ENCODE measurements at places on chromosomes 7 and 10.

DNA sequence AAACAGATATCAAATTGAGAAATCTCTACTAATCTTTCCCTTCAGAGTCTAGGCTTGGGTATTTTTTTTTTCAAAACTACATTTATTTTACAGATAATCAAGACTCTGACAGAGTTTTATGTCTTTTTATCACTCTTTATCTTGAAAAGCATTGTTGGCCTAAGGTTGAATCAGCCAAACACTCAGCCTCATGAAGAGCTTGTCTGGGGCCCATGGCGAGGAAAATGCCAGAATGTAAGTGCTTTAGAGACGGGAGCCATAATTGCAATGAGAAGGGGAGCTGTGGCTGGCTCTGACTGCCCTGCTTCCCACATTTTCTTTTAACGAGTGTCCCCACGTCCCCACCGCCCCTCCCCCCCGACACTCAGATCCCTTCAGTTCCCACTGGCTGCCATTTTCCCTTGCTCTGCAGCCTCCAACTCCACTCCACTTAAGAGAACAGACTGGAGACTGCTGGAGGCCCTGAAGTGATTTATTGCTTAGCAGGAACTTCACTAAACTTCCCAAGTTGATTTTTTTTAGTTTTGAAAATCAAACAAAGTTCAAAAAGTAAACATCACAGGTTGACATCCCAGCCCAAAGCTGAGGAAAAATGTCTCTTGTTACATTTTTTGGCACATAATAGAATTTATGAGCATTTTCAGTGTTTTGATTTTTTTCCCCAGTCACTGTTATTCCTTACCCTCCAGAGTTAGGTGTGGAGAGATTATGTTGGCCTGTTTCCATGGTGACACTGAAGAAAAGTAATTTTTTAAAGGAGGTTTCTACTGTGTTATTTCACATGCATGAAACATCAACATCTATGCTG lies 637.5 kb upstream of the GALNT17 start:
- no peak for DNase-seq

- no peak for DNase-seq
These were observed 174.2 kb upstream of the NPS start for GRCh38 chr10:127374901-127375300.

- no peak for DNase-seq
These were observed 3.3 kb downstream of the IL2RA start for GRCh38 chr10:6058682-6059475.

DNA sequence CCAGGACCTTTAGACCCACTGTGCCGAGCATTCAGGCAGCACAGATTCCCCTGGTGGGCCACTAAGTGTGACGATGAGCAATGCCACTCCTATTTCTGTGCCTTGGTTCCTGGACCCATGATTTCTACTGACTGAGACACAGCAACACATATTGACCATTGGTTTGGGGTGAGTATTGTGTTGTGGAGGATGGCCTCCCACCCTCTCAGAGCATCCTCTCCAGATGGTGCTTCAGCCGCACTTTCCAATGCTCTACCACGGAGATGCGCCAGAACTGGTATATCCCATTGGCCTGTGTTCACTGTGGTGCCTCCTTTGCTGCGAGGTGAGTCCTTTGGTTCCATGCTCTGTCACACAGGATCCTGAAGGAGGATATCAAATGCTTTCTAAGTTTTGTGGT lies 10.1 kb upstream of the GDF10 start:
- DNase-seq, result no peak

- DNase-seq, result no peak
These were observed 170.5 kb upstream of the NPSR1 start for GRCh38 chr7:34487391-34488115.

DNA sequence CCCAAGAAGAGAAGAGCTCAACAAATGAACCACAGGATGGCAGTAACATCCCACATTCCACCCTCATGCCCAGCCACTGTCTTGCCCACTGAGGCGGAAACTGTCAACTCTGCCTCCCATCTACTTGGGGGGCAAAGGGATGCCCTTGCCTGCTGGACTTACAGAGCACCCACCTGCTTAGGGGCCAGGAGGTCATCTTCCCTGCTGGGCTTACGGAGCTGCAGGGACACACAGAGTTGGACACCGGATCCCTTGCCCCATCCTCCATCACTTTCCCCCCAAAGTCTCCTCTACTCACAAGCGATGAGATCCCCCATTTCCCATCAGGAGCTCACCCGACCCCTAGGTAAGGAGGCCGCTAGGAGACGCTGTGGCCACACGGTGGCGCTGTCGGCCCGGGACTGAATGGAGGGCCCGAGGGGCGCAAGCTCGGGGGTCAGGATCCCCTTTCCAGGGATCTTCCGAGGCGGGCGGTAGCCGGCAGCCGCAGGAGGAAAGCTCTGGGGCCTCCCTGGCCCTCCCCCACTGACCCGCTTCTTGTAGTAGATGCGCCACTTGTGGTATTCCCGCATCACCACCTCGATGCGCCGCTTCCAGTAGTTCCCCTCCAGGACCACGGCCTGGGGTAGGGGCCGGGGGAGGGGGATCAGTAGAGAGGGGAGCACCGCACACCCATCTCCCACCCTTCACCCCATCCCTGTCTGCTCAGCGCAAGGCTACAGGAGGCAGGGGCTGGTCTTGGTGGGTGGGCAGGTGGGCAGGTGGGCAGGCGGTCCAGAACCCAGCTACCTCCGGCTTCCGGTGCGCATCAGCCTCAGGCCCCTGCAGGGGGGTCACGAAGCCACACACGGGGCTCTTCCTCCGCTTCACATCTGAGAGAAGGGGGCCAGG lies 17.3 kb downstream of the MLXIPL start:
- peak; percentile 84 for DNase-seq

DNA sequence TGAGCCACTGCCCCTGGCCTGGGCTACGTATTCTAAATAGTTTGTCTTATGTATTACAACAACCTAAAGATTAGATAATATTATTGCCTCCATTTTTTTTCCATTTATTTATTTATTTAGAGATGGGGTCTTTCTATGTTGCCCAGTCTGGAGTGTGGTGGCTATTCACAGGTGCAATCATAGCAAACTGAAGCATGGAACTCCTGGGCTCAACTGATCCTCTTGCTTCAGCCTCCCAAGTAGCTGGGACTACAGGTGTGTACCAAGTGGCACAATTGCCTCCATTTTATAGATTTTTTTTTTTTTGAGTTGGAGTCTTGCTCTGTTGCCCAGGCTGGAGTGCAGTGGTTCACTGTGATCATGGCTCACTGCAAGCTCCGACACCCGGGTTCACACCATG lies 6.5 kb upstream of the TRA2A start:
- DNase-seq, result no peak

DNA sequence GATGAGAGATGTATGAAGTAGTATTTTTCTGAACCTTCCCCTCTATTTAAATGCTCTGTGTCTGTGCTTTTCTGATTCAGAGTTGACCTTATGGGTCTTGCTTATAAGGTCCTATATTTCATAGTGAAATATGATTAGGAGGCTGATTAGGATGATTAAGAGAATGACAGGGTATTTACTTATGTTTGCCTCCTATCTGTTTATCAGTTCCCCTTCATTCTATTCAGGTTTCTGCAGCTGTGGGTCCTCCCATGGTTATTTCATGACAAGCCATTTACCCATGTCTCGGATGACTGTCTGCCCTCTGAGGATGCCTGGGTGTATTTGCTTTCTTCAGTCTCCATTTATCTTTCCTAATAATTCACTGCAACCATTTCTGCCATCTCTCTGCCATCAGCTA lies 16.9 kb downstream of the RPA3 start:
- DNase-seq, result peak; percentile 13

- no peak for DNase-seq
These were observed 391.4 kb downstream of the PLXDC2 start for GRCh38 chr10:20207653-20208052.
